Activated T-helper 17 cell treated with anti-CD3 and anti-CD28 coated beads, Interleukin-2, amount 50 U/mL, for 72 hours (primary cell): ENCODE measurements at places on chromosomes 1 and 21.

DNA sequence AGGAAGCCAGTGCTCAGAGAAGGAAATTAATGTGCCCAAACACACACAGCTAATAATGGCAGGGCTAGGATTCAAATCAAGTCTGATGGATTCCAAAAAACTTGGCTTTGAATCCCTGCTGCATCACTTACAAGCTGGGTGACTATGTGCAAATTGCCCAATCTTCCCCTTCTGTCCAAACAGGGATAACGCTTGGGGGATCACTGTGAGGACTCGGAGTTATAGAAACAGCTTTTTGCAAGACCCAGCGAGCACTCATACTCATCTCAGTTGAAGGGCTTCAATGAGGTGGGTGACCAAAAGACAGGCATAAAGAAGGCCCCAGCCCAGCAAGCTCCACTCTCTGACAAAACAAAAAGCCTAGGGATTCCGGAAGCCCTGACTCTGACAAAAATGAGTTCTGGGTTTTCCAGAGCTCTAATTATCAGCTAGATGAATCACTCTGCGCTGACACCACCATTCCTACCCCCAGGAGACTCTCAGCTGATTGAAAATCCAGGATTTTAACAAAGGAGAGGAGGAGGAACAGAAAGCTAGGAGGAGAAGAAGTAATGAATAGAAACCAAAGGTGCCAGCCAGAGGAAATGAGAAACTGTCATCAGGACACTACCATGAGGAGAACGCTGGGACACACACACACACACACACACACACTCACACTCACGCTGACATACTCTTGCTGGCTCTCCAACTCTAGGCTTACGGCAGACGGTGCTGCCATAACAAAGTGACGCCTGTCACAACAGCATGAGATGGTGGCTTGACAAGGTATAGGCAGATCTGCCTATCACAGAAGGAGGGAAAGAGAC, 1.6 kb upstream of the STK40 start:
- ATAC-seq, result no peak

- no peak for ATAC-seq
These were observed 115.5 kb upstream of the NCAM2 start for GRCh38 chr21:20882462-20883407.

DNA sequence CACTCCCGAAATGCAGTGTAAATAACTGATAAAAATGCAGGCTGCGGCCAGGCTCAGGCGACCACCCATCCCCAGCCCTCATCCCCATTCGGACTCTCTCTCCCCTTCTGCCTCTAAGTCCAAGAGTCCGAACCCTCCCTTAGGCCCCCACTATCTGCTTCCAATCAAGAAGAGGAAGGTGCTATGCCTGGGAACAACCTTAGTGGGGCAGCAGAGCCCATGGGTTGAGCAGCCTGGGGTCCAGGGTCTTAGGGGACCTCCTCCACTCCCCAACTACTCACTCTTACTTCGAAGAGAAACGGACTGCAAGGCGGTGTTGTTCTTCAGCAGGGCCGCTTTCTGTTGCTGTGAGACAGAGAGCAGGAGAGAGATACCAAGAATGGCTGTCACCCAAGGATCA, 12.2 kb downstream of the ARHGEF2 start:
- no peak for ATAC-seq

GRCh38 chr1:82266351-82266750, 465.6 kb downstream of the ADGRL2 start:
- ATAC-seq, result no peak

GRCh38 chr1:160362168-160362957, 4.5 kb upstream of the NHLH1 start:
- no peak for ATAC-seq
